Activated CD8-positive, alpha-beta memory T cell treated with anti-CD3 and anti-CD28 coated beads for 1 hour (primary cell): ENCODE measurements at places on chromosomes 11 and 22.

DNA sequence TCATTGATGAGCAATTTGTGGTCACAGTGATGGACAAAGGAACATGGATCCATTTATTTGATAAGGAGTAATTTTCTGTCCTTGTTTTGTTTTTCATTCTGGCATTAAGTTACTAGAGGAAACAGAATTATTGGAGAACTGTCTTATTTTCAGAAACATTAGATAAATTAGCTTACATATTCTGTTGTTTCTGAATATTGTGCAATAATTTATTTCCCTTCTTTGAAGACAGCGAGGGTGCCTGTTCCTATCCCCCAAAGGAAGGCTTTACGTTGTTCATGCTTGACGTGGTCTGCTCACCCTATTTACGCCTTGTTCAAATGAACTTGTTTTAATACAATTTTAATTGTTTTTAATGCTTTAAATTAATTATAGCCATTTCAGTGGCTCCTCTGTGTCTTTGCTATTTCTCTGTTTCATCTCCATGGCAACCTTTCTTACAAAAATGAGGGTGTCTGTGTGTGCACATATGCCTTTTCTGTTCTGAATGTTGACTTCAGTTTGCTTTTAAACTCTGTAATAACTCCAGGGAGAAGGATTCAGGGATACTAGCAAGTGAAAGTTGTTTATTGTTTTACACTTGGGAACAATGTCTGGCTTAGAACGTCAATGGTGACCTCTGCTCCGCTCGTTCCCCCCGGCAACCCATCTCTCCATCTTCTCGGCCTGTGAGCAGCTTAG is 138.3 kb upstream of the PLET1 start:
- DNase-seq: no peak

- no peak for DNase-seq
Measured at GRCh38 chr11:112127056-112127455, 36.8 kb downstream of the IL18 start.

DNA sequence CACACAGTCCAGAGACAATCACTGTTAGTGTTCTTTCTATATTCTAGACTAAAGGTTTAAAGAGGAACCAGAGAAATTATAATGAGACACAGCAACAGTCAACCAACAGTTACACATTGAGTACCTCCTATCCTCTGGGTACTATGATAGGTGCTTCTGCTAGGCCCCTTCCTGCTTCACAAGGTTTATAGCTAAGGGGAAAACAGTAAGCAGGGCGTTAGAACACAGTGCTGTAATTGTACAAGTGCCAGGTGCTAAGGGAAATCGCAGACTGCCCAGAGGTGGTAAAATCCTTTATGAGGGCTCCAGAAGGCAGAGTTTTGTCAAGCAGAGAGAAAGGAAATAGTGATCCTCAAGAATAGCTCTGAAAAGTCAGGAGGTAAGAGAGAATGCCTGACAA is 297.2 kb upstream of the FAT3 start:
- DNase-seq: no peak

DNA sequence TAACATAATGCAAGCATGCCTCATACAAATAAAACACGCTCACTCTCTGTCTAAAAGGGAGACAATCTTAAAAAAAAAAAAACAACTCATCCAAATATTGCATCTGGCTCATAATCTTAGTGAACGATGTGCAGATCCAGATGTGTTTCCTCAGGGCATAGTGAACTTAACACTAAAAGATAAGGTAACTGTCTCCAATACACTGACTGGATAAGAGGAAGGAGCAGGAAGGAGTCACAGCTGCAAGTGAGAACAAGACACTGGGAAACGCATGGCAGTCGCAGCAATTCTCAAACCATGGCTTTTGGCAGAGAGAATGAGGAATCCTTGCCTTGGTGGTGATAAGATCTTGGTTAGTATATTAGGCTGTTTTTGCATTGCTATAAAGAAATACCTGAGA is 9.2 kb upstream of the EIF3M start:
- DNase-seq: no peak

GRCh38 chr11:82927264-82927880 is 25.8 kb downstream of the DDIAS start:
- DNase-seq: no peak

DNA sequence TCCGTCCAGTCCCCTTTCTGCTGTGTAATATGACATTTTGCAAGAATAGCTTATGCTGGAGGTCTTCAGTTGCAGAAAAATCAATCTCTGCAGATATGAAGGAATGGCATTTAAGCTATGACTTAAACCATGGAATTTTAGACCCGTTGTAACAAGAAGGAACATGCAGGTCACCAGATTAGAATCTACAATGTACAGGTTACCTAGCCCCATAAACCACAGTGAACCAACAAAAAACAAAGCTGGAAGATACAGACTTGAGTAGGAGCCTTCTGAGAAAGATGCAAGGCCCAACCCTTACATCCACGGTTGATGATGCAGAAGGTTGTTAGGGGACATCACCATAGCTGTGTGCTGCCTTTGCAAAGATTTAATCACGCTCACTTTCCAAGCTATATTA is 132.5 kb downstream of the WT1 start:
- no peak for DNase-seq
